GM12892 (cell line): ENCODE measurements at places on chromosomes 3 and 15.

GRCh38 chr3:56855856-56856512 lies 54.2 kb upstream of the ARHGEF3 start:
- DNase-seq: no peak

DNA sequence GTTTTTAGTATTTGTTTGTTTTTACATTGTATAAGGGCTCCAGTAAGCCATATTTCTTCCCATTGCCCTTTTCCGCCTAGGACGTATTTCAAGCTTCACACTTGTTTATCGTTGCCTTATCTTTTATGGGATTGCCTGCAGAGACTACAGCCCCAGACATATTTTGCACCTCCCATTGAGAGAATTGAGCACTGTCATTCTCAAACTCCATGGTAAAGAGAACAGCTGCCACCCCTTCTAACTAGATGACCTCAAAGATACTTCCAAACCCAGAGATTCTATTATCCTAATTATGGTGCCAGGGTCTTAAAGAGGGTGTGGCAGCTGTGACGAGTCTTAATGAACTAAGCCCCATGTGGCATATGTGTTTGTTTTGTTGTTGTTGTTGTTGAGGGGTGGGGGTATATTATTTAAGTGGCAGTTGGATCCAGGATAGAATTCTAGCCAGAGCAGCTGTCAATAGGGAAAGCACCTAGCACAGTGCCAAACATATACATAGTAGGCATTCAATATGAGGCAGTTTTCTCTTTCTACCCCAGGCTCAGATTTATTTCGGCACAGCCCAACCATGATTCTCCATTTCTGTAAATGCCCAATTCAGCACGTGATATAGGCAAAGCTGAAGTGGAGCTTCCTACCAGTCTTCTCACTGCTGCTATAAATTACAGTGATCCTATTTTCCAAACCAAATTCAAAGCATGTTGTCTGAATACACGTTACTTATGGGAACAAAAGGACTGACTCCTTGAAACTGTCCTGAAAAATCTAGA lies 932 bp upstream of the TP53BP1 start:
- no peak for DNase-seq

- DNase-seq: no peak
These were observed 347.2 kb upstream of the UMPS start for GRCh38 chr3:124383051-124383450.

DNA sequence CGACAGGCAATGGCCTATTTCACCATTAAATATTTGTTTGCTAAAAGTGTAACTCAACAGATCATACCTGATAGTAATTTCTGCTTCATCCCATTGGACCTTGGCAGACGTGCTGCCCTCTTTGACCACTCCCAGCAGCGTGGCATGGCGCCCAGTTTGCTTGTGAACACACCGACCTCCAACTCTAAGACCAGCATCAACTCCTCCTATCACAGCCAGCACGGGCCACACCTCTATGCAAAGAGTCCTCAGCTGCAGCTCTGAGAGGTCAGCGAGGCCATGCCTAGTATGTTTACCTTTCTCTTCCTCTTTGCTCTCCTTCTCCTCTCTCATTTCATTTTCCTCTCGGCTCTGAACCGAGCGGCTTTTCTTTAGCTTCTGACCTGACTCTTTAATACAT lies 80.6 kb downstream of the FBXL22 start:
- no peak for DNase-seq

DNA sequence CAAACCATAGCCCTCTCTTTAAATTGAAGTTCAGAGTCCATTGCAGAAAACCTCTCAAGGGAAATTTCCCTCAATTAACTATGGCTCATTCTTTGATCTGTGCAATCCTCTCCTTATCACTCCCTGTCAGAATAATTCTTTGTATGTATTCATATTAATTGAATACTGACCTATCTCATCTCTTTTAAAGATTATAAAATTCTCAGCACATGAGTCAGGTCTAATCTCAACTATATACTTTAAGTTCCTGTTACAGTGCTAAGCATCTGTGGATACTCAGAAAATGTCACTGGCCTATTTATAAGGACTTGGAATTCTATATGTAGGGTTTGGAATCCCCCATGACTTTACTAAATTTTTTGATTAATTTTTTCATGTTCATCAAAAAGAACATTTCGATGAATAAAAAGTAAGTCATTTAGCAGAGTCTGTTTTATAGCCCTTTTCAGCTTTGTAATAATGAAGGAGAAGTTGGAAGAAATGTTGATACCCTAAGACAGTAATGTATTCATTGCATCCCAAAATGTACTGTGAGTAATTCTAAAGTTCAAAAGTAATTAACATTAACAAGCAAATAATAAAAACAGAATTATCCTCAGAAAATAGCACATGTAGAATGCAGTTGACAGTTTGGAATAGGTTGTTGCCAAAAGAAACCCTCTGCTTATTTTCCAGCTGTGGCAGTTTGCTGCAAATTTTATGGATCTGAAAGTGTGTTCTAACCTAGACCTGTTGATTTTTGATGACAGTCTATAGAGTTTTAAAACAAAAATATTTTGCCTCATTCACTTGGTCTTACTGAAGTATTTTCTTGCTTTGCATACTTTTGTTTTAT lies 503.4 kb upstream of the CBLB start:
- DNase-seq: no peak

DNA sequence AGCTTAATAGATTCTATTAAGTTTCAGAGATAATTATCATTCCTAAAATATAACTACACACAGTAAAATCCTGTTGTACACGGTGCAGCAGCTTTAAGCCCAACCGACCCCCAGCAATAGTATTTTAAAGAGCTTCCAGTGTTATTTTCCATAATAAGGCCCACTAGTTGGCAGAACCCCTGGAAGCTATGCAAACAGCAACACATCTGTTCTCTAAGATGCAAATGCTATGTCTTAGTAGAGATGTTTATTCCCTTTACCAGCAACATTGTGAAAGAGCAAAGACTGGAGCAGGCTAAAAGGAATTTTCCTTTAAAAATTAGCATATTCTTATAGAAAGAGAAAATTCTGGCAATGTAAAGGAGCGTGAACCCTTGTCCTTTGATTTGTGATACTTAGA lies 819.7 kb upstream of the ALCAM start:
- DNase-seq: no peak

- peak; percentile 48 for DNase-seq
These were observed 965 bp downstream of the FLNB start for GRCh38 chr3:58009026-58009748.

DNA sequence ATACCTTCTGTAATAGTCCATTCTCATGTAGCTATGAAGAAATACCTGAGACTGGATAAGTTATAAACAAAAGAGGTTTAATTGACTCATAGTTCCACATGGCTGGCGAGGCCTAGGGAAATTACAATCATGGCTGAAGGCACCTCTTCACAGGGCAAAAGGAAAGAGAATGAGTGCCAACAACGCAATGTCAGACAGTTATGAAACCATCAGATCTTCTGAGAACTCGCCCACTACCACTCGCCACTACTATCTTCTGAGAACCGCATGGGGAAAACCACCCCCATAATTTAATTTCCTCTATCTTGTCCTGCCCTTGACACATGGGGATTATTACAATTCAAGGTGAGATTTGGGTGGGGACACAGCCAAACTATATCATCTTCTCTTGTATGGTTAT lies 406.8 kb upstream of the CBLB start:
- DNase-seq: no peak

DNA sequence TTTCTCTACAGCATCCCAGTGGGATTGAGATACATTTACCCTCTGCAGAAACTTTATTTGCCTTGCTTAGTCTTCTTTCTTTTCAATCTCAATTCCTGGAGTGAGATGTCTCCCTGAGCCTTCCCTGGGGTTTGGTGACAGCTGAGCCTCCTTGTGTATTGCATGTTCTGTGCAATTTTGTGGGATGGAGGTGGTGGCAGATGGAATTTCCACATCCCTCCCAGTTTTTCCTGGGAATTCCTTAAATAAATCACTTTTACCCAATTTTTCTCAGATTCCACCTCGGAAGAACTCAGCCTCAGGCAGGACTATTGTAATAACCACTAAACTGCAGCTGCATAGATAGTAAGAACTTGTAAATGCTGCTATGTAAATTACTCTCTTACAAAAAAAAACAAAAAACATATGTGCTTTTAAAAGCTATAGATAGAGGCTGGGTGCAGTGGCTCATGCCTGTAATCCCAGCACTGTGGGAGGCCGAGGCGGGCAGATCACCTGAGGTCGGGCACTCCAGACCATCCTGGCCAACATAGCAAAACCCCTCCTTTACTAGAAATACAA lies 88.5 kb upstream of the ABHD17C start:
- no peak for DNase-seq

DNA sequence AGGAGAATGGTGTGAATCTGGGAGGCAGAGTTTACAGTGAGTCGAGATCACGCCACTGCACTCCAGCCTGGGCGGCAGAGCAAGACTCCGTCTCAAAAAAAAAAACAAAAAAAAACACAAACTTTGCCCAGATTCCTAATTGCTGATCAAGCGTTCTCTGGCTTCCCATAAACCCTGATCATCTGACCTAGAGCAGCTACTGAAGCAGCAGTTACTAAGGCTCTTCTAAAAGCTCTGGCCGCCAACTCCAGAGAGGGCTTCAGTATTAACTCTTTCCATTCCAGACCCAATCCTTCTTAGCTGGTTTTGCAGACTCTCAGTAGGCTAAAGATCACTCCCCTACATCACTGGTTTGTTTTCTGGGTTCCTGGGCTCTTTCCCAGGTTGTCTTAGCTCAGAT lies 201.6 kb downstream of the IGSF11 start:
- DNase-seq: no peak

DNA sequence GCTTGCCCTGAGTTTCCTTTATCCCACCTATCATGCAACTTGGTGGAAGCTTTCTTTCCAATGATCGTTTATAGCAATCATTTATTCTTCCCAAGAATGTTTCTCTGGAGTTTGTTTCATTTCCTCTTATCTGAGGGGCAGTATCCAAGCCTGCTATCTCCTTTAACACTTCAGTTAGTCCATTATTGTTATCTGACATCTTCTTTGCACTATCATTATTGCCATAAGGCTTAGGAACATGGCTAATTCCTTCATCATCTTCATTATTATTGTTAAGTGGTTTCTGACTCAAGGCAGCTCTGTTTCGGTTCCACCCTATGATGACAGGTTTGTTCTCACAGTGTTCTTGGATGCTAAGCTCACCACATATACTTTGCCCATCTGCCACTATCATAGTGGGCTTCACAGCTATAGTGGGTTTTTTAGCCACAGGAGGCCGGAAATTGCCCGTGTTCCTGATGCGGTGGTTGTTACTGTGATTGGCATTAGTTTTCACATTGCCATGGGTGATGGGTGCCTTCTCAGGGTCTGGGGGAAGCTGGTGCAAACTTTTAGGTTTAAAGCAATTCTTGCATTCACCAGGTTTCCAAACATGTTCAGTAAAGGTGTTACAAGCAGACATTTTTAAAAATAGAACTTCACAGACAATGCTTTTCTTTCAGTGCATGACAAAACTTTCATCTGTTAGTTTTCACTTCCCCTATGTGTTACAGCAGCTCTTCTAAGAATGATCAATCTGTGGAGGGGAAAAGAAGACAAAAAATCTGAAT lies 110.6 kb upstream of the TSPAN3 start:
- DNase-seq: no peak

DNA sequence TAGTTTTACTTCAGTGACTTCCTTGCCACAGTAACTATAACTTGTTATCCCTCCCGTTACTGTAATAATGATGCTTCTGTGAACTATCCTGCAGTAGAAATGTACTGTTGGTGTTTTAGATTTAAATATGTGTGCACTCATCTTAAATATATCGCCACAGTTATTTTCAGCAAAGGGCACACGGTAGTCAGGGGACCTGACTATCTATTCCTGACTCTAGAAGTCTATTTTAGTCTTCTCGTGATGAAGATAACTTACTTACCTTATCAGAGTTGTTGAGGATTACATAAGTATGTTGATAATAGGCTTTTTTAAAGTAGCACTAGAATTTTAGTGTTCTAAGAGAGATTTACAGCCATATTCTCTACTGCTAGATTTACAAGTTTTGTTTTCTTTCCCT lies 65.3 kb downstream of the ECT2 start:
- DNase-seq: no peak

DNA sequence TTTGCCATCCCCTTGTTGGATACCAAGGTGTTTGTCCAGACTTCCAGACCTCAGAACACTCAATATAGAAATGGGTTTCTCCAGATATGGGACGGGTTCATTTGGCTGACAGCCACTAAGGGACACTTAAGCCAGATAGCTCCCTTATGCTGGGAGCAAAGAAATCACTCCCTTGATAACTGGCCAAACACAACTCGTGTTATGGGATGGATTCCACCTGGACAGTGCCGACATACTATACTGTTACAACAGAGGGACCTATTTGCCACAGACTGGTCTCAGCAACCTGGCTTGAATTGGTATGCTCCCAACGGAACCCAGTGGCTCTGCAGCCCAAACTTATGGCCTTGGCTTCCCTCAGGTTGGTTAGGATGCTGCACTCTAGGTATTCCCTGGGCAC lies 114.0 kb upstream of the PLCL2 start:
- no peak for DNase-seq

DNA sequence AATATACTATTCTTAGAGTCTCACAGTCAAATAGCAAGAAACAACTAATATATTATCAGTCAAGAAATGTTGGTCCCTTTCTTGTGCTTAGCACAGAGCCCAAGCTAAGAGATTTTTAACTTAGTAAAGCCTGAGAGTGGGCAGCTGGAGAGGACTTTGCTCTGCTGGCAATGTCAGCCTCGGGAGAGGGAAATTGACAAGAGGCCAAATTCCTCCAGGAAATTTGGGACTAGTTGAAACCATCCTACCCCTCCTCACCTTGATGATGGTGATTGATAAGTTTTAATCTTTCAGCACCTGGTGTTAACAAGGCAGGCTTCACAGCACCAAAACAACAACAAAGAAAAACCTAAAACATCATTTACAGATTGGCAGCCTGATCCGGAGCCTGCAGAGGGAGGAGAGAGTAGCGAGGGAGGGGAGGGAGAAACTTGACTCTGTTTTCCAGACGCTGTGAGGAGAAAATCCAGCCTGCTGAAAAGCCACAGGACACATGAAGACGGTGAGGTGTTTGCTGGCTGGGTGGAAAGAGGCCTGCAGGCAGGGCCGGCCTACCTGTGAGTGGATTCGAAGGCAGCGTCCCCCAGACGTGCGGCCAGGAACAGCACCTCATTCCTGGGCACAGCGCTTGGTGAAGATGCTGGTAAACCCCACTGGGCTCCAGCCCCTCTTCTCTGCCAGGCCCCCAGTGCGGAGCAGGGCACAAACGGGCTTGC lies 150.9 kb downstream of the LRRC28 start:
- DNase-seq: no peak

DNA sequence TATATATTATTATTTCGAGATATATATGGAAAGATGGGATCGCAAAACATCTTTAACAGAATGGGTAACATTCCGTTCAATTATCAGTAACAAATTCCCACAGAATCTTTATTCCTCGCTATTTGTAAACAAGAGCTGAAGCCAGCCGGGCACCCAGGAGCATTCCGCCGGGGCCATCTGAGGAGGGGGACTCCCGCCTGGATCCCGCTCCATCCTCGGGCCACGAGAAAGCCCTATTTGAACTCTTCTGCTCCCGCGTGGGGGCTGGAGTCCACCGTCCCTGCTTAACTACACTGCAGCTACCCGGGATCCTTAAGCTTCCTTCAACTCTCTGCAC lies 687 bp downstream of the GPR176 start:
- DNase-seq: no peak
